Stimulated activated CD8-positive, alpha-beta memory T cell treated with anti-CD3 and anti-CD28 coated beads, Interleukin-12 subunit alpha, Interleukin-12 subunit beta, amount 100 ng/mL, for 4 hours (primary cell): ENCODE measurements at places on chromosomes 13 and 19.
A peak's percentile ranks its signal among the peaks of the same experiment; 100 is the strongest.

DNA sequence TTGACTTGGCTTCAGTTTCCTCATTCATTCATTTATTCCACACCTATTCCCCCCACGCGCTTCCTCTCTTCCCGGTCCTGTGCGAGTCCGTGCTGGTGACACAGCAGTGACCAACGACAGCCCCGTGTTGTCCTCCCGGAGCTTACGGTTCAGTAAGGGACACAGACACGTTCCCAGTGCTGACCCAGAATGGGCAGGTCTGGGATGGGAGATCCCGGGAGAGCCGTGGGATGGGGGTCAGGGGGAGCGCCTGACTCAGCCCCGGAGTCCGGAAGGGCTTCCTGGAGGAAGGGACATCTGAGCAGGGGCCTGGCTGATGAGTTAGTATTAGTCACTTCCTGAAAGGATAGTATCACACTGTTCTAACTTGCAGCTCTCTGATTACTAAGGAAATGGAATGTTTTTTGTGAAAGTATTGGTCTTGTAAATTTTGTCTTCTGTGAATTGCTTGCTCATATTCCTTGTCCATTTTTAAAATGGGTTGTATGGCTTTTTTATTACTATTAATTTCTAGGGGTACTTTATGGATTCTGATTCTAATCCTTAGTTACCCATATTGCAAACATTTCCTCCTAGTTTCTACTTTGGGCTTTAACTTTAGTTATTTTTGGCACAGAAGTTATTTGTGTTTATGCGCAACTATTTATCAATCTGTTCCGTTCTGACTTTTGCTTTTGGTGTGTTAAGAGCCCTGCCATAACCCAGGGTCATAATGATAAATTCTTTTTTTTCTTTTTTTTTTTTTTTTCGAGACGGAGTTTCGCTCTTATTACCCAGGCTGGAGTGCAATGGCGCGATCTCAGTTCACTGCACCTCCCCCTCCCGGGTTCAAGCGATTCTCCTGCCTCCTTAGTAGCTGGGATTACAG, 708 bp upstream of the ERCC1 start:
- DNase-seq: no peak

DNA sequence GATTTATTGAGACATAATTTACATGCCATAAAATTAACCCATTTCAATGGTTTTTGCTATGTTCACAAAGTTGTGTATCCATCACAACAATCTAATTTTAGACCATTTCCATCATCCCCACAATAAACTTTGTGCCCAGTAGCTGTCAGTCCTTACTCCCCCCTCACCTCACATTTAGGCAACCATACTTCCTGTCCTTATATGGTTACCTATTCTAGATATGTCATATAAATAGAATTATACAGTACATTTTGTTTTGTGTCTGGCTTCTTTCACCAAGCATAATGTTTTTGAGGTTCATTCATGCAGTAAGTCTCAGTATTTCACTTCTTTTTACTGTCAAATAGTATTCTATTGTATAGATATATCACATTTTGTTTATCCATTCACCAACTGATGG, 23.2 kb upstream of the RPL21 start:
- no peak for DNase-seq

DNA sequence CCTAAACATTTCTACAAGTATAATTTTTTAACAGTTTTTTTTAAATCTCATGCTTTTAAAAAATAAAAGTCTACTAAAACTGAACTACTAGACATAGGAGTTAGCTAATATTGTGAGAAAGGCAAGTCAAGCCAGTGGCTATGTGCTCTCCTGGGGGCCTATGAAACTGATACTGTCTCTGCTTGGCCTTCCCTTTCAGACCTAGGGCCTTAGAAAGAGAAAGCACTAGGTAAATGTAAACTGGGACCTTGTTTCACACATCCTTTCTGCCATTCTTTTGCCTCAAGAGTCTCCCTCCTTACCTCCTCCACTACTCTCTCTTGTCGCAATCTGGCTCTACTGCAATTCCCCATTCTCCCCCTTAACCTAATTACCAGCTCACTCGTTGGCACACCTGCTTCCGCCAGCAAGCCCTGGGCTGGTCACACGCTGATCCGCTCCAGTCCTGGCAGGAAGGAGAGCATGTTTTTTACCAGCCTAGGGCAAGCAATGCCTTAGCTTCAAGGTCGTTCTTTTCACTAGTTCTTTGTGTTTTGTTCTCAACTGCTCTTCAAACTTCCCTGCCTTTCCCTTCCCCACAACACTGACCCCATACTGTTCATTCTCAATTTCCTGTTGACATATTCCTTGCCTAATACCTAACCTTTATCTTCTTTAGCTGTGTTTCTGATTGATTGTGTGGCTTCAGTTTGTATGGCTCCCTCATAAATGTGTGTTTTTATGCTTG, 23.1 kb downstream of the TBC1D4 start:
- DNase-seq: no peak

- DNase-seq: no peak
Measured at GRCh38 chr19:13823256-13823655, 28.0 kb downstream of the ZSWIM4 start.

DNA sequence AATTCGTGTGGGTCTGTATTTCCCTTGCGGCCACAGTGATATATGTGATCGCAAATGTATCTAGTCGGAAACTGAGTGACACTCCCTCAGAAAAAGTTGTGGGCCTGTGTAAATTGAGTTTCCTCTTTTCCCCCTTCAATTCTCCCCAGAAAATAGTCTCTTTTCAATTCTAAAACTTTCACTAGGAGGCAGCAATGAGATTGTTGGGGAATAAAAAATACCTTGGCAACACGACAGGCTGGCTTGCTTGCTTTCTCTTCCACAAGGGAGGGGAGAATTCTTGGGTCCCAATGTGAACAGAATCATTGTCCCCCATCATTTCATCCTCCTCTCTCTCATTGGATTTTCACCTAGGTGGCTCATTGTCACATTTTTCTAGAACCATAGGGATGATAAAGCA, 3.7 kb upstream of the SOX21 start:
- DNase-seq: no peak

DNA sequence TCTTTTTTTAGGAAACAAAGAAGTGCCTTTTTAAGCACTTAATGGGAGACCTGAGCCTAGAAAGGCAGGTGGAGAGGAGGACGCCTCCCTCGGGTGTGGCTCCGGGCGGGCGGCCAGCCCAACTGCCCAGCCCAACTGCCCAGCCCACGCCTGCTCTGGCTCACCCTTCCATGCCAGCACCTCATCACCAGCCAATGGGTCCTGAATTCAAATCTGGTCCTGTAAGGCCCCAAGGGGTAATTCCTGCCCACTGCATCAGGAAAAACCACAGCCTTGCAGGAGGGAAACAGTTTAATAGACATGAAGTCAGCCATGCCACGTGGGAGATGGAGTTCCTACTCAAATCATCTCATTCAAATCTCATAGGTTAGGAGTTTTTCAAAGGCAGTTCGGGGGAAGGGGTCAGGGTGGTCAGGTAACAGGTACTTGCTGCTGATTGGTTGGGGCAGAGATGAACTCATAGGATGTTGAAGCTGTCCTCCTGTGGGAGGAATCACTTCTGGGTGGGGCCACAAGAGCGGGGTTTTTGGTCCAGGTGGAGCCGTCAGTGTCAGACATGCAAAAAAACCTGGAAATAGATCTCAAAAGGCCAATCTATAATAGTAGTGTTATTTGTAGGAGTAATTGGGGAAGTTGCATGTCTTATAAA, 64.9 kb downstream of the HSPH1 start:
- no peak for DNase-seq

- DNase-seq: peak; percentile 67
Measured at GRCh38 chr19:1851654-1852580, 3.6 kb upstream of the REXO1 start.

GRCh38 chr13:106276876-106277275, 258.6 kb downstream of the EFNB2 start:
- no peak for DNase-seq

DNA sequence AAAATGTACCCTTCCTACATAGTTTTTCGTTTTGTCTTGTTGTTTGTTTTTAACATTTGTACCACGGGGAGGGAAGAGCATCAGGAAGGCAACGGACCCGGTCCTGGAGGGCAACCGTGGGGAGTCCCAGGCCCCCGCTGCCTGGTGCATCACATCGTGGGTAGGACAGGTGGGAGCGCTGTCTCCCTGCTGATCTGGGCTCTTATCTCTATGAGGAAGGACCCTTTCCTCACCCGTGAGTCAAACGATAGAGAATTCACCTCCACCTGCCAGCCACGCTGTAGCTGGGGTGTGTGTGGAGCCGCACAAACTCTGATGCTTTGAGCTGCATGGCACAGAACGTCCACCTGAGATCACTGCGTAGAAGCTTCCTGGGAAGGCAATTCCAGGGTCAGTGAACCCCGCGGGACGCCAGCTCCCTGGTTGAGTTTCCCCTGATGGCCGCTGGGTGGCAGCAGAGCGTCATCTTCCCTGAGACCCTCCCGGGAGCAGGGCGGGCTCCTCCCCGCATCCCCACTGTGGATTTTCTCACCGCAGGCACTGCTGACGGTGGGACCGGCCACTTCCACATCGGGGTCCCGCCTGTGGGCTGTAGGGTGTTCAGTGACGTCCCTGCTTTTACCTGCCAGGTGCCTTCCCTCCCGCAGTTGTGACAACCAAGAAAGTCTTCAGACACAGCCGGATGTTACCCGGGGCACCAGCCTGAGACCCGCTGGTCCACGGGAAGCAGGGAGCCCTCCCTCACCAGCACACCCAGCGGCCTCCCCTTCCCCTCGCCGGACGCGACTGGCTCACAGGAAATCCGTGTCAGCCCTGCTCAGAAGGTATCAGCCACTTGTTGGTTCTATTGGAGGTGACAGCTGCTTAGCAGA, 54.7 kb downstream of the ZNF787 start:
- DNase-seq: peak; percentile 34

DNA sequence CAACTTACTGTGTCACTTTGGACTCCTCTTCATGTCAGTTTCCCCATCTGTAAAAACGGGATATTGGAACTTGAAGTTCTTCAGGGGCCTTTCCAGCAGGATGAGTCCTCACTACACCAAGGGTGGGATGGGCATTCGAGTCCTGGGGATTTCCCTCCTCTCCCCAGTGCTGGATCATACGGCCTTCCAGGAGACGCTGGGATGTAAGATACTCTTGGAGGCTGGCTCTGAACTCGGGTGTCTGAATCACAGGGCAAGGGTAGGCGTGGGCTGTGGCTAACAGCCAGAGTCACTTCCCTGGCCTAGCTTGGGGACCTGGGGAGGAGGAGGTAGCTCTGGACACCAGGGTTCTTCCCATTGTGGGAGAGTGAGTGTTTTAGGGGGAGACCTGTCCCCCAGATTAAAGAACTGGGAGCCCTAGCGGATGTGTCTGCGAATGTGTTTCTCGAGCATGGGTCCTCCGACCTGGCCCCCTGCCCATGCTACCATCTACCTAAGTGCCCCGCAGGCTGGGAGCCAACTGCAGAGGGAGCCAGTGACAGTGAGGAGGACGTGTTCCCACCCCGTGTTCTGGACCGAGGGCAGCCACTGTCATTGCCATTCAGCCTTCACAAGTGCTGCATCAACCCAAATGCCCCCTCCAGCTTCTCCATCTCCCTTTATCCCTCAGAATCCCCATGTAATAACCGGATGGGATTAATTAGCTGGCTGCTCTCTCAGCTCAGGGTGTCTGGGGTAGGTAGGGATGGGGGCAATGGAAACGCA, 2.4 kb upstream of the CYTH2 start:
- no peak for DNase-seq

- DNase-seq: peak; percentile 39
Measured at GRCh38 chr19:40974633-40975037, 16.4 kb upstream of the CYP2B6 start.

DNA sequence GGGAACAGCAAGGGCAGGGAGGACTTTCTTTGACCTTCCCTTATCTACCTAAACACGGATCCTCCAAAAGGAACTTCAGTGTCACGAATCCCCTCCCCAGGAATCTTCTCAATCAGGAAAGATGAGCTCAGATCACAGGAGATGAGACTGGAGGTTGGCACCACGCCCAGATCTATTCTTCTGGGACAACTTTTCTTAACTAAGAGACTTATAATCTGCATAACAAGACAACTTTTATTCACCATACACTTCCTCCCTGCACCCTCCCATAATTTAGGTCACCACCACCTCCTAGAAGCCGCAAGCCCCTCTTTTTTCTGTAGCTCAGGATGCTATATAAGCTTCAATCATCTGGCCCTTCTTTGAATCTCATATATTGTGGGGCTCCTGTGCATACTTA, 19.2 kb upstream of the AKT2 start:
- DNase-seq: no peak

DNA sequence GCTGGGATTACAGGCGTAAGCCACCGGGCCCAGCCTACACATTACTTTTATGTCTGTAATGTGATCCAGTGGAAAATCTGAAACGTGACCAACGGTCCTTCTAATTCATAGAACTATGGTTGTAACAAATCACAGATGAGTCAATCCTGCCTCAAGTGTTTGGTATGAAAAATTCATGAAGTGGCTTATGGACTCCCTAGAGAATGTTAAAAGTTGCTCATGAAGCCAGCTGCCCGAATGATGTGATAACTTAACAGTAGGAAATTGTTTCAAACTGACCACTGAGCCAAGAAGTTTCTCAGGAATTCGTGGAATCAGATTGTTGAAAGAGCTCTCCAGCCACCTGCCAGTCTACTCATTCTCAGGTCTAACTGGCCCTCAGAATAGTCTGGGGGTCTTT, 59.4 kb upstream of the FARP1 start:
- DNase-seq: no peak

DNA sequence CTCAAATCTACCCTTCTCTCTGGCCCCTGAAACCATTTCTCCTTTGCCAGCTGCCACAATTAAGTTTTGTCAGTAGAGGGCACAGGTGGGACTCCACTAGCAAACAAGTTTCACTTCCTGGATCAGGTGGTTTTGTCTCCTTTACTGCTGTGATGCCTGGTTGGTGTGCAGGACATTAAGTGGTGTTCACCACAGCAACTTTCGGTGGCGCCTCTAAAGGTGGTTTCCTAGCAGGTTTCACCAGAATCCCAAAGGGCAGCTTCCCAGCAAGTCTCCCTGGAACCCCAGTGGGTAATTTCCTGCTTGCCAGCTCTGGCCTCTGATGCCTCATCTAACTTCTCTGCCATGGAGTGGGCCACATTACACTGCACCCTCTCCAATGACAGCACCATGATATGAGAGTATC, 16.6 kb downstream of the MED4 start:
- no peak for DNase-seq

DNA sequence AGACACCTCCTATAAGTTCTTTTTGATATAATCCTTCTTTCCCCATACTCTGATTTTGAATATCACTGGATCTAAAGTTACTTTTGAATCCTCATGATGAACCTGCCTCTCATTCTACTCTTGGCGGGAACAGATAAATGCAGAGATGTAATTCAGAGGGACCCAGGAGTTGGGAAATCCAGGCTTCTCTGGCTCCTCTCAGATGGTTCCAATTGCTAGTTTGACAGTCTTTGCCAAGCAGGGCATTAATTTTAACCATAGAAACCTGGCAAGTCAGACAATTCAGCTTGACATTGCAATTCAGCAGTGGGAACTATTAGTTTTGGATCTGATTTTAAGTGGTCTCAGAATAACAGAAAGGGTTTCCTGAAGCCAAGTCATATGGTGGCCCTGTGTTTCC, 67.3 kb upstream of the KLF12 start:
- no peak for DNase-seq

GRCh38 chr19:16073988-16074387, 2.3 kb upstream of the TPM4 start:
- no peak for DNase-seq

- no peak for DNase-seq
Measured at GRCh38 chr13:105048677-105049076, 1486.8 kb downstream of the EFNB2 start.

- no peak for DNase-seq
Measured at GRCh38 chr13:103859952-103860351, 793.7 kb upstream of the SLC10A2 start.
